GM12891 (cell line): ENCODE measurements at places on chromosomes 16 and 17.

GRCh38 chr16:84597931-84598351 lies 19.9 kb downstream of the COTL1 start:
- no peak for DNase-seq

DNA sequence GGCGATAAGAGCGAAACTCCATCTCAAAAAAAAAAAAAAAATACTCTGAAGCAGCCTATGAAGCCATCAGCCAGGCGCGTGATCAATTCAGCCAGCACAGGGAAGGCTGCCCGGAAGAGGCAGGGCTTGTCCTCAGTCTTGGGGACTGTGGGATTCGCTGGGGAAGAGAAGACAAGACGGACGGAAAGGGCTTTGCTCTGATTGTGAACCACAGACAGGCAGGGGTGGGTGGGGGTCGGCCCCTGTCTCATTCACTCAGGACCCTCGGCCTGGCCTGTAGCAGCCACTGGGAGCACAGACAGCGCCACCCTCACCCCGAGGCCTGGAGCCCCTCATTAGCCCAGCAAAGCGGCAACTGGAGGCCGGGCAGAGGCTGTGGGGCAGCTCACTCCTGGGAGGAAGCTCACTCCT lies 37.2 kb downstream of the ABR start:
- DNase-seq, result no peak

GRCh38 chr16:9099131-9099625 lies 7.7 kb downstream of the HAPSTR1 start:
- DNase-seq, result peak; percentile 16

DNA sequence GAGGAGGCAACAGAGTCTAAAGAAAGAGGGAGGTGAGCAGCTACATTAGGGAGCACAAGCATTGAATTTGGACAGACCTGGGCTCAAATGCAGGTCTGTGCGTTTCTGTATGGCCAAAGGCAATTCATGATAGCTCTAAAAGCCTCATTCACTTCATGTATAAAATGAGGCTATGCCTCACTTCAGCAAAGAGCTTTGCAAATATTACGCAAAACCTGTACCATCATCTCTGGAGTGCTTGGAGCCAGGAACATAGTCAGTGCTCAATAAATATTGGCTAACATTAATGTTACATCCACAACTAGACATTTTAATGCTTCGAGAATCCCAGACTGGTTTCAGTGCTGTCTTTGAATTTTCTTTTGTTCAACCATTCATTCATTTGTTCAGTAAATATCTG lies 254.7 kb upstream of the CDH11 start:
- no peak for DNase-seq
